Stimulated activated CD4-positive, alpha-beta T cell treated with anti-CD3 and anti-CD28 coated beads, Interleukin-1b, Interleukin-23, amount 100 ng/mL, for 48 hours (primary cell): ENCODE measurements at places on chromosomes 6 and 20.
A peak's percentile ranks its signal among the peaks of the same experiment; 100 is the strongest.

DNA sequence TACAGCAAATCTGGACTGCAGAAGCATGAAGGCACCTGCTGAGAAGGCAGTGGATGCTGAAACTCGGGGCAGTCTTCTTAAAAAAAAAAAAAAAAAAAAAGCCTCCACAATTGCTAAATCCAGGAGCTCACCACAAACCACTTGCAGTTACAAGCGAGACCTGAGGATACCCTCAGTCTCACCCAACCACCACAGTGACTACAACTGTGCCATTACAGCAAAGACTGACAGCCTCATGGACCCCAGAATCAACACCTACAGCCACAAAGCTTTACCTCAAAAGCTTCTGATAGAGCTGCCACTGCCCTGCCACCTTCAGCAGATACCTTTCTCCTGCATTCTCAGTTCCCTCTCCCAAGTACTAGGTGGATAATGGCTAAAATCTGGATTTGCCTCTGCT is 9.0 kb downstream of the COL21A1 start:
- DNase-seq, result no peak

DNA sequence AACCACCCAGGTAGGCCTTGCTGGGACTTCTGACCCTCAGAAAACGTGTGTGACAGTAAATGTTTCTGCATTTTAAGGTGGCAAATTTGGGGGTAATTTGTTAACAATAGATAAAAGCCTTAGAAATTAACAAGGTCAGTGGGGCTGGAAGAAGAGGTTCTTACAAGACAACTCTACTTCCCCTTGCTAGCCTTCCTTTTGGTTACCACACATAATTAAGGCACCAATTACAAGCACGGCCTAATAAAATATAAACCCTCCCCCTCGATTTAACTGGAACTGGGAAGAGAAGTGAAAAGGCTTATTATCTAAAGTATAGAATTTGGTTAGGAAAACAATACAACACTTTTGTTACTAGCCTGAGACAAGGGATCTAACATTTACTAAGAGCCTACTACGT is 38.8 kb downstream of the ELOVL5 start:
- no peak for DNase-seq

DNA sequence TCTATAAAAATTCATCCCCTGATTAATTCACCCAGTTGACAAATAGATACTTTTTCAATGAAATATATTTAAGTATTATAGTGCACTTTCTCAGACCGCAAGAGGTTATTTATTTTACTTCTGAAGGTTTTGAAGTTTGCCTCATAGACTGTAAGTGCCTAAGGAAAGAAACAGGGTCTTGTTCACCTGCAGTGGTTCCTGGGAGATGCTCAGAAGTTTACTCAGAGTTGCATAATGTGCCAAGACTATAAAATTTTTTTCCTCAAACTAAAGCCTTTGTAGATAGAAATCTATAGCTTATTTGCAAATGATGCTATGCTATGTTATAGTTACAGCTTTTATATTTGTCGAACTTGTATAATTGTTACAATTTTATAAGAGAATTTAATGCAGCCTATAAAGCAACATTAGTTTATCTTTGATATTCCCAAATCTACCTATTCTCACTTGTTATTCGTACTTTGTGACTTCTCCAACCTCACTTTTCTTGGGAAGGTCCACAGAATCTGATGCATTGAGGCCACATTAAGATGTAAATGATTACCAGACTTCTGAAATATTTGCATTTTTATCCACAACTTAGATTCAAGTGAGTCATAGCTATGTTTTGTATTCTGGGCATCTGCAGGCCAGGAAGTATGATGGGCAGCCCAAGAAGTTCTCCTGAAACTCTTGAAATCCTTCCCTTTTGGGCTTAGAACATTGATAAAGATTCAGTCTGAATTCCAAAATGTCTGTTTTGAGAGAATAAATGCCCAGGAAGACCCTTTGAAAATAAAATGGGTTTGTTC is 35.7 kb downstream of the KCNQ5 start:
- no peak for DNase-seq

DNA sequence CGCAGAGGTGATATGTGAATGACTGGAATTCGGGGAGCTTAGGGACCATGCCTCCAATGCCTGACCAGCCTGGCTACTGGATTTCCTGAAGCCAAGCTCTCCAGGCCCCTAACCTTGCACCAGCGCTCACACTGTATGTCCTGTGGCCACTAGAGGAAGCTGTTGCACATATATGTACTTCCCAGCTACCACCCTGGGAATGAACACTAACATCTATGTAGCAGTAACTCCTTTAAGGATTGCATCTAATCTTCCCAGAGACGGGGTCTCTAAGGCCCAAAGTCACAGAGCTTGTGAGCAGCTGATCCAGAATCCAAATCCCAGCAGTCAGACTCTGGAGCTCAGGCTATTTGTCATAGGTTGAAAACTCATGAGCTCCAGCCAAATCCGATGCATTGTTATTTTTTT is 20.4 kb upstream of the BPIFB1 start:
- DNase-seq, result peak; percentile 4

- no peak for DNase-seq
These were observed 1.2 kb upstream of the MCM9 start for GRCh38 chr6:118935978-118936703.

DNA sequence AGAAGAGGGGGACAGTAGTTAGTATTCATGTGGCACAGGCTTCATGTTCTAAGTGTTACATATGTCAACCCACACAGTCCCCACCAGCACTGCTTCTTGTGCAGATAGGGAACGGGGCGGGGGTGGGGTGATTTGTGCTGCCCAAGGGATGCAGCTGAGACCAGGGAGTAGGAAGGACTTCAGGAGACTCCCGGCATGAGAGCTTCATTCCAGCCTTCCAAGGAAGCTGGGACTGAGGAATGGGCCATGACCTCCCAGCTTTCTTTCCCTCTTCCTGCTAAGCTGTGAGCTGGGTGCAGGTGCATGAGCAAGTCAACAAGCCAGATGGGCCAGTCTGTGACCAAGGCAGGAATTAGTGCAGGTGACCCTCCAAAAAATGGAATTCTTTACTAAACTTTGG is 9.2 kb downstream of the BEND3 start:
- no peak for DNase-seq

- DNase-seq, result no peak
These were observed 27.8 kb downstream of the JAG1 start for GRCh38 chr20:10646006-10646405.

GRCh38 chr6:107122748-107123147 is 7.4 kb upstream of the BEND3 start:
- DNase-seq, result no peak

DNA sequence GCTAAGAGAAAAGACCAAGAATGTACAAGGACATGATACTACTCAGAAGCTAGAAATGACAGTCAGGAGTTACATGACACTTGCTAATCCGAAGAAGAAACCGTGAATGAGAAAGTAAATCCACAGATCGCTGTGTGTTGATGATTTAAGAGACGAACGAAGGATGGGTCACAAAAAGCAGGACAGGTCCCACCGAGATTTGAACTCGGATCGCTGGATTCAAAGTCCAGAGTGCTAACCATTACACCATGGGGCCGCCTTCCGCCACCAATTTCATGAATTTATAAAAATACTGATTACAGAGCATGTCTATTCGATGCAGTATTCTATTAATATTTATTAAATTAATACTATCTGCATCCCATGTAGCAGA is 54.0 kb upstream of the BTN3A2 start:
- peak; percentile 67 for DNase-seq

- no peak for DNase-seq
These were observed 63.3 kb downstream of the STK35 start for GRCh38 chr20:2164966-2165365.

DNA sequence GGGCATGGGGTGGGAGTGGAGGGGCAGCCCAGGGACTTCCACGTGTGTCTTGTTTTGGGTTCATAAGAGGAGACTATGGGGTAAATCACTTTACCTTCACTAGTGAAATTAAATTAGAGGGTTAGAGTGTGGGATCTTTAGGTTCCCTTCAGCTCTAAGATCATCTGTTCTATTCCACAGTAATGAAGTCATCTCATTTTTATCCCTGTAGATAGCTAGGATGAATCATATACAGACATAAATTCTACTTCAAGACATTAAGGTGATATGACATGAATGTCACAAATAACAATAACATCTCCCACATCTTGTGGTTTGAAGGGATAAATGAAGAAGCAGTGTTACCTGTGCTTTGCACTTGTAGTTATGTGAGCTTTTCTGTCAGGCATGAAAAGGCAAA is 83.8 kb downstream of the ELOVL4 start:
- DNase-seq, result no peak

DNA sequence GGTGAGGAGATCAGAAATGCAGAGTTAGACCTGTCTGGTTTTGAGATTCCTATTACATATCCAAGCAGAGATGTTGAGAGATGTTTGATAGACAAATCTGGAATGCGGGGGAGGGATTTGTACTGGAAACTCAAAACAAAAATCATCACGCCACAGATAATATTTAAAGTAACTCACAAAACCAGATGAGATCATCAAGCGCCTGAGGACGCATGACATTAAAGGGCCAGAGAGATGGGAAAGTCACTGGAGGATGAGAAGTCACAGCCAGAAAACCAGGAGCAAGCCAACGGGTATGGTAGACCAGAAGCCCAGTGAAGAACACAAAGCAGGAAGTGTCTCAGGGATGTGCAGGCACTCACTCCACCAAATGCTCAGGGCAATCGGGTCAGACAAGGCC is 87.7 kb downstream of the DLL1 start:
- DNase-seq, result no peak

DNA sequence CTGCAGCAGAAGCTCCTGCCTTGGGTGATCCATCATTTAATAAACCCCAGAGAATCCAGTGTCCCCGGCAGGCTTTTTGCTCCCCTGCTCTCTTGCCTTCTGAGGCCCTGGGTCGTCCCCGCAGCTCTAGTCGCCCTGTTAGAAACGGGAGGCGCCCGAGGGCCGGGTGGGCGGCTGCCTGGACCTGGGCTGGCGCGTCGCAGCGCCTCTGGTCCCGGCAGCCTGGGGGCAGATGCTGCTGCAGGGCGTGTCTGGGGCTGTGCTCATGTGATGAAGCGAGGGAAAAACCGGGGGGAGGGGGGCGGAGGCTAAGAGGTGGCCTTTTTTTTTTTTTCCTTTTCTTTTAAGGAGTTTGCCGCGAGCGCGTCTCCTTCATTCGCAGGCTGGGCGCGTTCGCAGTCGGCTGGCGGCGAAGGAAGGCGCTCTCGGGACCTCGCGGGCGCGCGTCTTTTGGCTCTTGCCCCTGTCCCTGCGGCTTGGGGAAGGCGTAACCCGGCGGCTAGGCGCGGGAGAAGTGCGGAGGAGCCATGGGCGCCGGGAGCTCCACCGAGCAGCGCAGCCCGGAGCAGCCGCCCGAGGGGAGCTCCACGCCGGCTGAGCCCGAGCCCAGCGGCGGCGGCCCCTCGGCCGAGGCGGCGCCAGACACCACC is 394 bp downstream of the AKAP12 start:
- peak; percentile 52 for DNase-seq

- DNase-seq, result no peak
These were observed 53.7 kb upstream of the TMX4 start for GRCh38 chr20:8073024-8073832.

DNA sequence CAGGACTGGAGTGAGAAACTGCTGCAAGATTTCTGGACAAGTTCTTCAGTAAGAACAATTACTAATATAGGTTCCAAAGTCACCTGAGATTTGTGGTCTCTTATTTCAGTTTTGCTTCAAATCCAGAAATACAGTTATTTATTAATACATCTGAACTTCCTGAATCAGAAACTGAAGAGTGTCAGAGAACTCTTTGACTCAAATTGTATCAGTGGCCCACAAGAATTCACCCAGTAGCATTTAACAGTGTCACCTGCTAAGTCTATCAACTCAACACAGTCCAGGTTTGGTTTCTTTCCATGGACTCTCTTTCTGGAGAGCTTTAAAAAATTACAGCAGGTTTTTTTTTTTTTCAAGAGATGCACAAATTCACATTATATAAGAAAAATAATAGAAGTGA is 18.8 kb upstream of the NHSL1 start:
- no peak for DNase-seq

- DNase-seq, result no peak
These were observed 22.9 kb upstream of the SIM1 start for GRCh38 chr6:100487638-100488037.

GRCh38 chr6:155011809-155012291 is 16.7 kb downstream of the TIAM2 start:
- DNase-seq, result no peak

- DNase-seq, result no peak
These were observed 95.2 kb downstream of the DOK5 start for GRCh38 chr20:54570561-54570960.

DNA sequence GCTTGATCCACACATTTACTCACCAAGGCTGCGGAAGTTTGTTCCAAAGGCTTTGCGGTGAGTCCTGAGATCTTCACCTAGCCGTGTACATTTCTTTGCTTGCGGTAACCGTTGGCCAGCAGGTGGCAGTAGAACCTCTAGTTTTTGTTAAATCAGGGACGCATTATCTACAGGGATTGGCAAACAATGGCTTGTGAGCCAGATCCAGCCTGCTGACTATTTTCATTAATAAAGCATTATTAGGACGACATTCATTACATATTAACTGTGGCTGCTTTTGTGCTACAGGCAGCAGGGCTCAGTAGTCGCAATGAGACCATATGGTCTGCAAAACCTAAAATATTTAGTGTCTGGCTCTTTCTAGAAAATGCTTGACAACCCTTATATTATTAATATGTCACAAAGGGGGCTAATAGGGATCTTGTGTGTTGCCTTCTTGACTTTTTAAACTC is 174.1 kb downstream of the DOK5 start:
- peak; percentile 58 for DNase-seq

DNA sequence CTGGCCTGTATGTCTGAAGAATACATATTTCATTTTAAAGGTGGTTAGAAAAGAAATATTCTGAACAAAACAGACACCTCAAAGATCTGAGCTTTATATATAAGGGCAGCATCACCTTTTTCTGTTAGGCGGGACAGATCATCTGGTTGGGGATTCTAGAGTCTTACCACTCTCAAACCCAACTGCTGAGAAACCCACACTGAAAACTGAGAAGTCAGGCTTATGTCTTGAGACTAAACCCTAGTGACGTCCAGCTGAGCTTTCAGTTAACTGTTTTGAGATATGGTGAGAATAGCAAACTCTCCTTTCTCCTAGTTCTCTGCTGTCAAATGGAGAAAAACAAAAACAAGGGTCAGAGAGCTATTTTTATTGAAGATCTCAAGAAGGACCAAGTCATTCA is 63.7 kb upstream of the CCN6 start:
- no peak for DNase-seq

DNA sequence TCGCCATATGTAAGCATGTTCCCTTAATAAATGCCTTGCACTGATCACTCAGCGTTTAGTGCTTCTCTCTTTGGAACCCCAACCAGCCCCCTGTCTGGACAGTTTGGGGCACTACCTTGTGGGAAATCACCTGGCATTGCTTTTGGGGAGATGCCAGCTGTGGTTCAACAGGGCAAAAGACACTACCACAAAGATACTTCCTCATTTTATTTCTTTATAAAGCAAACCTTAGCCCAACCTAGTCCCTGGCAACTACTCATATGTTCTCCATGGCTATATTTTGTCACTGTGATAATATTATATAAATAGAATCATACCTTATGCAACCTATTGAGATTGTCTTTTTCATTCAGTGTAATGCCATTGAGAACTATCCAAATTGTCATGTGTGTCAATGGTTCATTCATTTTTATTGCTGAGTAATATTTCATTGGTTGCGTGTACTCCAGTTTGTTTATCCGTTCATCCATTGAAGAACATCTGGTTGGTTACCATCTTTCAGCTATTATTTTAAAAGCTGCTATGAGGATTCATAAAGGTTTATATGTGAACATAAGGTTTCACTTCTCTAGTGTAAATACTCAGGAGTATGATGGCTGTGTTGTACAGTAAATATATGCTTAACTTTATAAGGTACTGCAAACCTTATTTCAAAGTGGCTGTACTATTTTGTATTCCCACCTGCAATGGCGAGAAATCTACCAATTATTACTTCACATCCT is 114.8 kb downstream of the MOXD1 start:
- DNase-seq, result no peak

GRCh38 chr6:33207552-33208090 is 679 bp upstream of the RING1 start:
- DNase-seq, result no peak
